Right kidney (tissue), 9 donors: ENCODE measurements at places on chromosomes 11 and 22.

DNA sequence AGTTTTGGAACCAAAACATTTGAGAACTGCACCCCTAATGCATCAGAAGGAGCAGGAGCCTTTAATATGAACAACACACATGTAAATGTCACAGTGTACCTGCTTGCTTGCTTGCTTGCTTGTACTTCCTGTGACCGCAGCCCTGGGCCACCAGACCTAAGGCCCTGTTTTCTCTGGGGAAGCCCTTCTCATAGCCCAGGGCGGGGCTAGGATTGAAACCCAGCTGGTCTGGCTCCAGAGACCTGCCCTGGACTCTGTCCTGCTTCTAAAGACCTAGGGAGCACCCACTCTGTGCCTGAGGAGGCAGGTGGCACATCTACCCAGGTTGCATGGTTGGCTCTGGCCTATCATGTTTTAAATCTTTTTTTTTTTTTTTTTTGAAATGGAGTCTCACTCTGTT is 7.6 kb upstream of the MCM5 start:
- no peak for DNase-seq

DNA sequence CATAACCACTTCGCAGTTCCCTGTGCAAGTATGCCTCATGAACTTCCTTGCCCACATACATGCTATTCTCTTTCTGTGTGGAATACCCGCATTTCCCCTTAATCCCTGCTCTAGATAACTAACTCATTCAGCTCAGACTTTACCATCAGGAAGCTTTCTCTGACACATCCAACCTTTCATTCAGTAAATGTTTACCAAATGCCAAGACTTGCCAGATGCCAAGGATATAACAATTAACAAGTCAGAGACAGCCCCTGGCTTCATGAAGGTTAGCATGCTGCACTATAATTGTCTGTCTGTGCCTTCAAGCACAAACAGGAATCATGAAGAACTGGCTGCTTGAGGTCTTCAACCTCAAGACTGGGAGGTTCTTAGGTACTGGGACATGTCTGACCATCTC is 71.2 kb upstream of the GDPD4 start:
- no peak for DNase-seq

GRCh38 chr11:67496113-67496512 is 9.1 kb downstream of the PITPNM1 start:
- no peak for DNase-seq

- no peak for DNase-seq
These were observed 7.8 kb downstream of the OR8K5 start for GRCh38 chr11:56152333-56152732.

DNA sequence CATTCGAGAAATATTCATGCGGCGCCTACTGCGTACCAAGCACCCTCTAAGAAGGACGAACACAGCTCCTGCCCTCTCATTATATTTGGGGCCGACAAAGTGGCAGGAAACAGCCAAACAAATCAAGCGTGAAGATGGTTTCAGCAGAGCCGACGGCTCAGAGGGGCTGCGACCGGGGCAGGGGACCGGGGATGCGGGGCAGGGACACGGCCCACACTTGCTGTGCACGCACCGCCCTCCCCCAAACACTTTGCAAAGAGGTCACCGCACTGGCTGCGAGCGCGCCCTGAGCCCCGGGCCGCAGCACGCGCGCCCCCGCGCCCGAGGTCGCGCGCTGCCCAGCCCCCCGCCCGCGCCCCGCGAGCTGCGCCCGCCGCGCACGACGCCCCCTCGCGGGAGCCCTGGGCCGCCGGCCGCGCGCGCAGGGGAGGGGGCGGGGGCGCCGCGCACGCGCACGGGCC is 255 bp upstream of the SYNGR1 start:
- DNase-seq = peak; percentile 67

- DNase-seq = peak; percentile 95
These were observed 428 bp downstream of the CDKN1C start for GRCh38 chr11:2885017-2885677.

- DNase-seq = no peak
These were observed 16.8 kb downstream of the RCN1 start for GRCh38 chr11:32107647-32108046.

- DNase-seq = peak; percentile 37
These were observed 2.9 kb upstream of the SGSM1 start for GRCh38 chr22:24803064-24803542.

- DNase-seq = no peak
These were observed 86.1 kb upstream of the PARVA start for GRCh38 chr11:12291313-12291712.

DNA sequence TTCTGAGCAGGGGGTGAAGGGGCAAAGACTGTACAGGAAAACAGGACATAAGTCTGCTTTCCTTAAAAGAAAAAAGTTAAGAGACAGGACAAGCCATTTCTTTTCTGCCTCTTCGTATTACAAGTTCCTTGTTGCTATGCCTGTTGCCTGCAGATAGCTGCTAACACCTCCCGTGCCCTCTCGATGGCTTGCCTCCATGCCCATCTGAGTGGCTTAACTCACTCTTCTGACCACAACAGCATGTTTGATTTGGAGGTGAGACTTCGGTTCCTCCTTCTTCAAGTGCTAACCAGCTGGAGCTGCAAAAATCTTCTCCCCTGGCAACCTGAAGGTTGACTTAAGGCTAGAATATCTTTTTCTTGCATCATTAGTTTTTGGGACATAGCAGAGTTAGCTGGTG is 103.1 kb downstream of the PRR5L start:
- no peak for DNase-seq

- no peak for DNase-seq
These were observed 18.7 kb downstream of the TTC17 start for GRCh38 chr11:43377389-43377788.

DNA sequence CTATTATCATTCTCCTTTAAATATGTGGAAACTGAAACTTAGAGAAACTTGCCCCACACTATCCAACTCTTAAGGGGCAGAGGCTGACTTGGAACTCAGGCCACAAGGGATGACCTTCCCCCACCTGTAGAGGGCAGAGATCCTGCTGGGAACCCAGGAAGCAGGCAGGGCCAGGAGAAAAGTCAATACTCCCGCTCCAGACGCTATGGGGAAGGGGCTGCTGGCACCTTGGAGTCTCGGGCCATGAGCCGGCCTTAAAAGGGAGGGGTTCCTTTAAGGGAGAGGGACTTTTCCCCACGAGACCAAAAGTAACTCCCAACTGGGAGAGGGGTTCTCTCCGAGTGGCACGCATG is 620 bp upstream of the ANO5 start:
- DNase-seq = no peak

- DNase-seq = no peak
These were observed 86.9 kb downstream of the ETS1 start for GRCh38 chr11:128500493-128500892.

DNA sequence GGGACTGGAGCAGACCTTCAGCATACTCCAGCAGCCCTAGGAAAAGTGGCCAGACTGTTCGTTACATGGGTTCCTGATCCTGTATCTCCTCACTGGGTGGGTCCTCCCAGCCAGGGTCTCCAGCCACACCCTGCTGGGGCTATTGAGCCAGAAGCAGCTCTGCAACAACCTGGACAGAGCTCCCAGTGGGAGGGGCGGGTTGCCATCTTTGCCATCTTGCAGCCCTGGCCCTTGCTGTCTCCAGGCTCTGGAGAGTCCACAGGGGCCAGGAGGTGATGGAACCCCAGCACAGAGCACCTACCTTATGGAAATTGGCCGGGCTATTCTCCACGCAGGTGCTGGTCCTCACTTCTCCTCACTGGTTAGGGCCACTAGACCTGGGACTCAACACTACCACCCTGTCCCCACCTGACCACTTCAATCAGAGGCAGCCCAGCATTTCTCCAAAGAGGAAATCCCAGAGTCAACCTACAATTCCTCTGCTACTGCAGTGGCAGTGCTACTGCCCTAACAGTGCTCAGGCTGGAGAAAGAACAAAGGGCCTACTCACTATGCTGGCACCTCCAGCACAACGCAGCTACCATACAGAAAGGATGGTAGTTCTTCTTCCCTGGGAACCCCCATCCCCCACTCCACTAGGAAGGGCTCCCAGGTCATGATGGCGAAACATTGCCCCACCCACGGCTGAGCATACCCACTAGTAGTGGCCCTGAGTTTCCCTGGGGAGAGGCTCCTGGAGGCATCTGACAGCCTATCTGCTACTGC is 290.2 kb upstream of the NCAM1 start:
- DNase-seq = no peak

- DNase-seq = no peak
These were observed 21.1 kb upstream of the RDX start for GRCh38 chr11:110317516-110317932.

GRCh38 chr22:26743149-26743548 is 85.8 kb downstream of the MIAT start:
- DNase-seq = no peak

DNA sequence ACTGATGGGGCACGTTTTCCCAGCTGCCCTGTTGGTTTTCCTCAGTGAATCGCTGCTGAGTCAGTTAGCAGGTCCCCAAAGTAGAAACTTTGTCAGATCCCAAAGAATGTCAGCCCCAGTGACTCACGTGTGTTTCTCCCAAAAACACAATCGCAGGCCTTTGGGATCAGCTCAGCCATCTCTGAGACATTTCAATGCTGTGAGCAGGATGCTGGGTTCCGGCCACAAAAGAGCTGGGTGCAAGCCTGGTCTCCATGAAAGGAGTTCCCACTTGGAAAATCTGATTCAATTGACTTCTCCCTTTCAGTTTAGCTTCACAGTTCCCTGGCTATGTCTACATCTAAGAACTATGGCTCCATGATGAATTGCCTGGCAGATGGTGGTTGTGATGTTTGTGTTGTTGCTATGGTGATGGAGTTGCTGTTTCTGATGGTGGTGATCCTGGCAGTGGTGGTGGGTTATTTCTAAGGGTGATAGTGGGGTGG is 28.0 kb downstream of the MYEOV start:
- DNase-seq = no peak

DNA sequence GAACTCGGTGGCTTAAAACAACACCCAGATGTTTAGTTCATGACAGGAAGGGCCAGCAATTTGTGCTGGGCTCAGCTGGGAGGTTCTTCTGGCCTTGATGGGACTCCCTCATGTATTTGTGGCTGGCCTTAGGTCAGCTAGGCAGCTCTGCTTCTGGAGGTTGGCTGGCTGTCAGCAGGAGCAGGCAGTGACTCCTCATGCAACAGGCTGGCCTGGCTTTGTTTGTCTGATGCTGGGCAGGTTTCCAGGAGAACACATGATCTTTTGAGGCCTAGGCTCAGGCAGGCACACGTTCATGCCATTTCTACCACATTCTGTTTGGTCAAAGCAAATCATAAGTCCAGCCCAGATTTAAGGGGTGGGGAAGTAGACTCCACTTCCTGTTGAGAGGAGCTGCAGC is 571.2 kb downstream of the TBC1D22A start:
- DNase-seq = no peak

DNA sequence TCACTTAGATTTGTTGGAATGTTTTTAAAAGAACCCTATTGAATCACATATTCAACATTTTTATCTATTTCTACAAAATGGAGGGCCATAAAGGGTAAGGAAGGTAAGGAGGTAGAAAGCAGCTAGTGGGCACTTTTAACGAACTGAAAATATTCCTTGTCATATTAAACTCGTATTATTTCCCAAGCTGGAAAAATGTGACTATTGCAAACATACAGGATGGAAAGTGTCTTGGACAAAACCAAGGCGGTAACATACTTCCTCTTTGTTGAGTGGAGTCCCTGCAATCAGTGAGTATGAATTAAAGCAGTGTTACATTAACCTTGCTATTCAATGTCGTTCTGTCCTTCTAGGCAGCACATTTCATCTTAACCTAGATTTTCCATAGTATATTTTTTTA is 165.6 kb downstream of the RCN1 start:
- DNase-seq = no peak

DNA sequence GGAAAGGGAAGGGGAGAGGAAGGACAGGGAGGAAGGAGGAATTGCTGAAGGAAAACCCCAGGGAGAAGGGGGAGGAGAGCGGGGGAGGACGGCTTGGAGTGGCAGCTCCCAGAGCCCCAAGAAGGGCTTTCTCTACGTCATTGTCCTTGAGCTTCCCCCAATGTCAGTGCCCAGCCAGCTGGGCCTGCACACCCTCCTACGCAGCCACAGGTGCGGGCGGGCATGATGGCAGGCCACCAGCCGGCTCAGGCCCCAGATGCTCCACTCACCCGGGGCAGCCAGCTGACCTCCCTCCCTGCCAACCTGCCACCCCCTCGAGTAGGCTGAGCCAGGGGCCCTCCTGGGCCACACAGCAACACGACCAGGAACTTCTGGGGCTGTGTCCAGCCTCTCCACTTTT is 11.2 kb downstream of the SYT7 start:
- DNase-seq = no peak

DNA sequence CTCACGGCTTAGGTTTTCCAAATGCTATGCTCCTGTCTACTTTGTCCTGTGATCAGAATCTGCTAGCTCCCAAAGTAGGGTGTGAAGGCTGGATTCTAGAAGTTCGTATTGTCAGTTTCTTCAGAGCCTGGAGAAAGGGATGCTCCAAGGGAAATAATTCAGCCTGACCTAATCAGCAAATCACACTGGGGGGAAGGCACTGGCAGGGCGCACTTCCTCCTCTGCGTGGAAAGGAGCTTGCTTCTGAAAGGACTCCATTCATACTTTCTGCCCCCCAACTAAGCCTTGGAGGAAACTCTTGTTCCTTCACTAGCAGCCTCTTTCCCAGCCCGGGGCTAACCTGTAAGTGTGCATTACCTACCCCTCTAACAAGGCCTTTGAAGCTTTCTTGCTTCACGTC is 165.9 kb downstream of the NAV2 start:
- no peak for DNase-seq

DNA sequence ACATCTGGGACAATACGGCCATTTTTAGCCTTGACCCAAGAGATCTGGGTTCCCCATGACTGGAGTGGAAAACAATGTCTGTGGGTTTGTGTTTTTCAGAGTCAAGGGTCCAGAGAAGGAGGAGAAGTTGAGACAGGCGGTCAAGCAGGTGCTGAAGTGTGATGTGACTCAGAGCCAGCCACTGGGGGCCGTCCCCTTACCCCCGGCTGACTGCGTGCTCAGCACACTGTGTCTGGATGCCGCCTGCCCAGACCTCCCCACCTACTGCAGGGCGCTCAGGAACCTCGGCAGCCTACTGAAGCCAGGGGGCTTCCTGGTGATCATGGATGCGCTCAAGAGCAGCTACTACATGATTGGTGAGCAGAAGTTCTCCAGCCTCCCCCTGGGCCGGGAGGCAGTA is 15.7 kb downstream of the NNMT start:
- no peak for DNase-seq
